ENCODE measurements at places on chromosomes 4 and X.
A peak's percentile ranks its signal among the peaks of the same experiment; 100 is the strongest.

DNA sequence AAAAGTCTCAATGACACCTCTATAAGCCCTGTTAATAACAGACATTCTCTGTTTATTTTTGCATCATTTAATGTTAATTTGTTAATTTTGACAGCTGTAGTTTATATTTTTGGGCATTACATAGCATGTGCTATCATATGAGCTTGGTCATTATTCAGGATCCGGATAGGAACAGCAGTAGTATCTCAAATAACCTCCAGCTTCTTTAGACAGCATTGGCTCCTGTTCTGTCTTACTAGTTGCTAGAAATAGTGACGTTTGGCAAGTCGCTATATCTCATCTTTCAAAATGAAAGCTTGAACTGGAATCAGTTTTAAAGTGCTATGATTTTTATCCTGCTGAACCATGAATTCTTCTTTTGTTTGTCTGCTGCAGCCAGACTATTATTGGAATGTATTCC is 9.0 kb upstream of the ADGRA3 start:
- DNase-seq = no peak

- no peak for DNase-seq
Measured at GRCh38 chr4:173488656-173489055, 41.4 kb downstream of the HAND2 start.

GRCh38 chr4:78747475-78747922 is 28.7 kb upstream of the BMP2K start:
- DNase-seq = peak; percentile 41

DNA sequence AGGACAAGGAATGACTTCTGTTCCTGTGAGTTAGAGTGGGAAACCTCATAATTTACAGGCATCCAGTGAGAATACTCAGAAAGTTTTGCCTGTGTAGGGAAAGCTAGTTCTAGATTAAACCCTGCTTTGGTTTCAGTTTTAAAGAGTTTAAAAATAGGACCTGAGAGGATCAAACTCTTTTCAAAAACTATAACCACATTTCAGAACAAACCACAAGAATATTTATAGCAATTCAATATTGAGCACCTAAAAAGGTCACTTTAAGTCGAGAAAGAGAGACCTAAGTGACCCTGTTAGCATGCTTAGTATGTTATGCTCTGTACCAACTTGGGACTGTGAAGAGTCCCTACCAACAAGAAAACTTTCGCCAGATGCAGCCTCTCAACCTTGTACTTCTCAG is 17.4 kb upstream of the PWWP3B start:
- no peak for DNase-seq

- DNase-seq = no peak
Measured at GRCh38 chrX:107596651-107597050, 31.7 kb upstream of the PRPS1 start.

DNA sequence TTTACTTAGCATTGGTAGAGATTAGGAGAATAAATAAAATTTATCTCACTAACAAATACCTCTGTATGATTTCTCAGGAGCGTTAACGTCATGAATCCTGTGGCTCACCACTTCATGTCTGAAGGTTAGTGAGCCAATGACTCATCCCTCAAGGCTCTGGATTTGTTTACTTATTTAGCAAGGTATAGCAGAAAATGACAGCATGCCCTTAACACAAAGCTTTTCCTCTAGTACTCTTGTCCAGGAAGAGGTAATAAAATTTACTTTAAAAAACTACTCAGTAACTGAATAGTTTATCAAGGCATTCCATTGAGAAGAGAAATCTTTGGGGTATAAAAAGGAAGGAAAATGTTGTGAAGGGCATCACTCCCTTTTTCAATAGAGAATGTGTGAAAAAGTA is 823.8 kb downstream of the CCSER1 start:
- DNase-seq = no peak

GRCh38 chr4:1045193-1045594 is 33.8 kb downstream of the FGFRL1 start:
- DNase-seq = no peak

GRCh38 chr4:108157655-108158054 is 11.1 kb downstream of the LEF1 start:
- DNase-seq = no peak

Data from HFF-Myc (cell line).